Iris pigment epithelial cell (primary cell): ENCODE measurements at places on chromosomes 2 and 18.

DNA sequence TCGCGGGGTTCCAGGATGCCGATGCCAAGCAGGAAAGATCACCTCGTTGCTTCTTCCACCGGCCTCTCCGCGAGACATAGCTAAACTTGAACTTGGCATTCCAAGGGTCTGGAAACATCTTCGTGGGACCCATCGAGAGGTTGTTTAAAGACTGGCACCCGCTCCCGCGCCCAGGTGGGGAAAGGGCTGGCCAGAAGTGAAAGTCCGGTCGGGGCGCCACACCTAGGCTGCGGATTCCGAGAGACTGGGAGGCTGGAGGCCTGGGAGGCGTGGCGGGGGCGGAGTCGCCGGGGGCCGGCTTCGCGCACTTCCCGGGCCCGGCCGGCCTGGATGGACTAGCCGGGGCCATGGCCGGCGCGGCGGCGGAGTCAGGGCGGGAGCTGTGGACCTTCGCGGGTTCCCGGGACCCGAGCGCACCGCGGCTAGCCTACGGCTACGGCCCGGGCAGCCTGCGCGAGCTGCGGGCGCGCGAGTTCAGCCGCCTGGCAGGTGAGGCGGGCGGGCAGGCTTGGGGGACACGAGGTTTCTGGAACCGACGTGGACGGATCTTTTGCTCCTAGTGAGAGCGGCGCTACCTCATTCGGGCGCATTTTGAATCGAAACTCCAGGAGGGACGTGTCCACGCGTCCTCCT, at the start of gene MOCOS:
Gene MOCOS (plus strand): TSS at position 305 of the 633 bp plus-strand sequence. CDS start 43 bp downstream, at position 348.
- DNase-seq, result peak; percentile 49

- DNase-seq, result peak; percentile 85
Observed at GRCh38 chr18:63410792-63411191, 11.5 kb downstream of the VPS4B start.

DNA sequence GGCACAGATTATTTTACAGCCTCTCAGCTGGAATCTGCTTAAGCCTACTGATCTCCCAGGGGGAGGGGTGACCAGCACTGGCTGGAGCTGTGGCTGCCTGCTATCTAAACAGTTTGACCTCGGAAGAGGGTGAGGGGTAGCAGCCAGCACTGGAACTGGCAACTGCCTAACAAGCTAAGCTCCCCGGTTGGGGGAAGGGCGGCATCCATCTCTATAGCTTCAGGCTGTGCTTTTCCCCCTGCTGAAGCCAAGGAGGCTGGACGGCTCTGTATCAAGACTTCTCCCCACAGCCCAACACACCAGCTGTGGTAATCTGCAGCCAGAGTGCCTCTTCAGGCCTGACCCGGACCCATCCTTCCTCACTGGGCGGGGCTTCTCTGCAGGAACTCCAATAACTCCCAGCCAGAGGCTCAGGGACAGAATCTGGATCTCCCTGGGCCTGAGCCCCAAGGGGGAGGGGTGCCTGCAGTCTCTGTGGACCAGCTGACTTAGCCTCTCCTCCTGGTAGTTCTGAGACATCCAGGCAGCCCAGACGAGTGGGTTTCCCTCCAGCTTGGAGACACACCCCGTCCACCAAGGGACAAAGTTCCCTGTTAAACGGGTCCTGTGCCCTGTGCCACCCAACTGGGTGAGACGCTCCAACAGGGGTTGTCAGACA, 560.2 kb downstream of the LRP1B start:
- DNase-seq, result no peak

DNA sequence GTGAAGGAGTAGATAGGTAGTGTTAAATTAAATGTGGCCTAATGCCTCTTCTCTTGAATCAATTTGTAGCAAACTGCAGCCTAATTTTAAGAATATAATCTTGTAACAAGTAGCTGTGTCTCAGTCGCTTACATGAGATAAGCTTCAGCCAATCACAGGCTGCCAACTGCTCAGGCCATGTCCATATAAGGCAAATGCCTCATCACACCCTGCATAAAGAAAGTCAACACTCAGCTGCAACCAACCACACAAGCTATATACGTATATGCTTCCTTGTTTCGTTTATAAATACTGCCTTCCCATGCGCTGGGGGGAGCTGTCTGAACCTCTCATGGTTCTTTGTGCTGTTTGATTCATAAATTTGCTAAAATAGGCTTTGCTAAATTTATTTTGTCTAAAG, 476.3 kb downstream of the TRIB2 start:
- peak; percentile 65 for DNase-seq

- DNase-seq, result no peak
Observed at GRCh38 chr2:622357-622756, 54.8 kb downstream of the TMEM18 start.
